ENCODE measurements at places on chromosomes 2 and 18. TPM values are rescaled to one million over a fixed set of nuclear protein-coding genes. Genes with fewer than 3 reads are reported as not detected.

SIX2 gene
- not detected for total RNA-seq

DES gene
- not detected for total RNA-seq

TLX2 gene
- total RNA-seq, result 2.6 TPM

RSAD2 gene
- total RNA-seq, result 119 TPM

DLX1 gene
- not detected for total RNA-seq

CCDC74A gene
- 4.5 TPM for total RNA-seq

DCDC2C gene
- not detected for total RNA-seq

NPPC gene
- not detected for total RNA-seq

SGO2 gene
- total RNA-seq, result 44.2 TPM

RAD51AP2 gene
- total RNA-seq, result not detected

TMEM37 gene
- total RNA-seq, result not detected

NXPH2 gene
- total RNA-seq, result not detected

All from activated CD4-positive, alpha-beta memory T cell treated with anti-CD3 and anti-CD28 coated beads, Interleukin-2, amount 10 ng/mL, durations not matched to agents 7 days and 5 days (primary cell).